Renal cortical epithelial cell (primary cell): ENCODE measurements at places on chromosomes 7 and 10.
A peak's percentile ranks its signal among the peaks of the same experiment; 100 is the strongest.

DNA sequence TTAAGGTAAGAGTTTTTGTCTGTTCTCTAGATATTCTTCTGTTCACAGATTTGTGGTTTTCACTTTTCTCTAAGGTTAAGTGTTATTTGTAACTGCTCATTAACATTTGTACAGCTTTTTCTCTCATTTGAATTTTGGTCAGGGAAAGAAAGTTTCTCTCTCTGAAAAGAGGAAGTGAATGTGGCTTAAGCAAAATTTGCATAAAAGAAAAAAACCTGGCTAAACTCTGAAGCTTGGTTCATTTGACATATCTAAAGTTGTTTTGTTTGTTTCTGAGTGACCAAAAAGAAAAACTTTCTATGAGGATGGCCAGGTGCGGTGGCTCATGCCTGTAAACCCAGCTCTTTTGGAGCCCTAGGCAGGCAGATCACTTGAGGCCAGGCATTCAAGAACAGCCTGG, 22.0 kb upstream of the SLC26A4 start:
- DNase-seq = no peak

- DNase-seq = peak; percentile 41
These were observed 484.0 kb upstream of the GALNT17 start for GRCh38 chr7:70647801-70648498.

GRCh38 chr7:47085491-47086275, 496.2 kb downstream of the TNS3 start:
- DNase-seq = peak; percentile 80

- no peak for DNase-seq
These were observed 148.1 kb downstream of the ADARB2 start for GRCh38 chr10:1589257-1589656.

DNA sequence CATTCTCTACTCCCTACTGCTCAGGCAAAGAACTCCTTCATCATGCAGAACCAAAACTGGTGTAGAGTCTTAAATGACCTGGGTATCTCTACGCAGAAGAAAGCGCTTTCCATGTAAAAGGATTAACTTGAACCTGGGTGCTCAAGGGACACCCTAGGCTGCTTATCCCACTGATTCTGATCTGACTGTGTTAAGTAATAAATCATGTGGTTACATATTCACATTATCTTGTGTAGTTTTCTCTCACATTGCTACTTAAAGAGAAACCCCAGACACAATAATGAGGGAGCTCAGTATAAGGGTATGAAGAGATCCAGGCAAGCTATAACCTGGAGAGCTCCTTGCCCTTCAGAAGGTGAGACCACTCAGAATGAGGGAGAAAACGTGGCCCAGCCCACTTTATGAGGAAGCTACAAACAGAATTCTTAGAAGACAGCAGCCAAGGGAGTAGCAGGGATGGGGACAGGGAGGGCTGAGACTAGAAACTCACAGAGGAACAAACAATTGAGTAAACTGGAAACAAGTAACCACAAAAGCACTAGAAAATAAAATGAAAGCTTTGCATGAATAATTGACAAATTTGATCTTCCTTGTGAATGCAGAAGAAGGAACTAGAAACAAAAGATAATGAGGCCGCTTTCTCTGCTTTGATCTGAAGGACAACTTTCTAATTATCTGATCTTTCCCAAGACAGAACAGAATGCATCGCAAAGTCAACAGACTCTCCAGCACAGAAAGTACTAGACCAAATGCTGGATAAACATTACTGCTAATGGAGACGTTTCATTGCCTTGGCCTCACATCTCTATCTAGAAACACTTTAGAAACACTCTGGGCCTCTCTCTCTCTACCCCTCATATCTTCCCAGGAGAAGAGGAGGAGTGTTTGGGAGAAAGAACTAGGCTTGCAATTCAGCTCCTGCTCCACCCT, 76.1 kb downstream of the LRRC17 start:
- DNase-seq = no peak

DNA sequence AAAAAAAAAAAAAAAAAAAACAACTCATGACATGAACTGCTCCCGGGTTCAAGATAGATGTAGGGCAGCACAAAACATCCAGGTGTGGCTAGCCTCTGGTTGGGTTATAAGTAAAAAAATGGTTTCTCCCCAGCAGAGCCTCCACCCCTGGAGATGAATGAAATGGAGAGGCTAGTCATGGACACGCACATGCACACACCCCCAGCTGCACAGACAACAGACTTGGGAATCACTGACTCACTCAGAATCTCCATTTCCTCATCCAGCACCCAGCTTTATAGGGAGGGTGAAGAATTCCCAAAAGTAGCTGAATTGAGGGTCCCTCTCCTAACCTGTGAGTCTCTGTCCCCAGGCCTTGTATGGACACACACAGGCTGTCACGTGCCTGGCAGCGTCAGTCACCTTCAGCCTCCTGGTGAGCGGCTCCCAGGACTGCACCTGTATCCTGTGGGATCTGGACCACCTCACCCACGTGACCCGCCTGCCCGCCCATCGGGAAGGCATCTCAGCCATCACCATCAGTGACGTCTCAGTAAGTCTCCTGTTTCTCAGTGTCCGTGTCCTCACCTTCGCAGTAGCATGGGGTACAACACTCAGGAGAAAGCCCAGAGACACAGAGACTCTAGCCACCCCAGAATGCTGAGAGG, 35.0 kb upstream of the LRRC18 start:
- DNase-seq = no peak

GRCh38 chr7:36048141-36048901, 104.7 kb upstream of the EEPD1 start:
- DNase-seq = peak; percentile 9

GRCh38 chr10:49179699-49180443, 8.3 kb downstream of the TMEM273 start:
- DNase-seq = no peak

GRCh38 chr7:1781369-1781768, 111.3 kb downstream of the ELFN1 start:
- no peak for DNase-seq

DNA sequence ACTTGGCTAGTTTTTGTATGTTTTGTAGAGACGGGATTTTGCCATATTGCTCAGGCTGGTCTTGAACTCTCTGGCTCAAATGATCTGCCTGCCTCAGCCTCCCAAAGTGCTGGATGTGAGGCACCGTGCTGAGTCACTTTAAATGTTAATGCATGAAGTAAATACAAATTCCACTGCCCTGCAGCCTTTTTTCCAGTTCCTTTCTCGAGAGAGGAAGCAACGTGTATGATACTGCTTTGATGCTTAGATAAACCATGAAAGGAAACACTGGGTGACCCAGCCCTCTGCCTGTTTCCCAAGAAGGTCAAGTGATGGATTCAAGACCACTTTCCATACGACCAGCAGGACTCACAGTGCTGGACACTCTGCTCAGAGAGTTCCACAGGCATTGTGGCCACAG, 11.3 kb upstream of the MRPS24 start:
- no peak for DNase-seq

DNA sequence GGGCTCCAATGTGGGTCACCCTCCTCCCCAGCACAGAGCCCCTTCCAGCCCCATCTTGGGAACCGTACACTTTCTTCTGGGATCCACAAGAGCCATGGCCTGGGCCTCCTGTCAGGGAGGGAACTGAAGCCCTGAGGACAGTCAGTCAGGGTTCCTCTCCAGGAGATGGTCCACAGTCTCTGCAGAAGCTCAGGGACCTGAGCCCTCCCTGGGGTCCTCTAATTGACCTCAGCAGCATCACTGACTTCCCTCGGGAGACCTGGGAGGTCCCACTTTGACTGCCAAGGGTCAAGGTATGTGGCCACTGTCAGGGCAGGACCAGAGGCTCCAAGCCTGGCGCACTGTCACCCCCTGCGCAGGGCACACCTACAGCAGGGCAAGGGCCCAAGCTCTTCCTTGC, 32.3 kb downstream of the NOD1 start:
- DNase-seq = no peak

GRCh38 chr10:132858121-132859081, 72.5 kb upstream of the NKX6-2 start:
- DNase-seq = no peak

- DNase-seq = peak; percentile 85
These were observed 22.1 kb downstream of the GNA12 start for GRCh38 chr7:2821842-2822507.
